ENCODE measurements at places on chromosomes 13 and 19. TPM values are rescaled to one million over a fixed set of nuclear protein-coding genes. Genes with fewer than 3 reads are reported as not detected.

GRCh38 chr13:31495336-31495735 lies 244.0 kb upstream of the RXFP2 start:
- DNase-seq: no peak

DNA sequence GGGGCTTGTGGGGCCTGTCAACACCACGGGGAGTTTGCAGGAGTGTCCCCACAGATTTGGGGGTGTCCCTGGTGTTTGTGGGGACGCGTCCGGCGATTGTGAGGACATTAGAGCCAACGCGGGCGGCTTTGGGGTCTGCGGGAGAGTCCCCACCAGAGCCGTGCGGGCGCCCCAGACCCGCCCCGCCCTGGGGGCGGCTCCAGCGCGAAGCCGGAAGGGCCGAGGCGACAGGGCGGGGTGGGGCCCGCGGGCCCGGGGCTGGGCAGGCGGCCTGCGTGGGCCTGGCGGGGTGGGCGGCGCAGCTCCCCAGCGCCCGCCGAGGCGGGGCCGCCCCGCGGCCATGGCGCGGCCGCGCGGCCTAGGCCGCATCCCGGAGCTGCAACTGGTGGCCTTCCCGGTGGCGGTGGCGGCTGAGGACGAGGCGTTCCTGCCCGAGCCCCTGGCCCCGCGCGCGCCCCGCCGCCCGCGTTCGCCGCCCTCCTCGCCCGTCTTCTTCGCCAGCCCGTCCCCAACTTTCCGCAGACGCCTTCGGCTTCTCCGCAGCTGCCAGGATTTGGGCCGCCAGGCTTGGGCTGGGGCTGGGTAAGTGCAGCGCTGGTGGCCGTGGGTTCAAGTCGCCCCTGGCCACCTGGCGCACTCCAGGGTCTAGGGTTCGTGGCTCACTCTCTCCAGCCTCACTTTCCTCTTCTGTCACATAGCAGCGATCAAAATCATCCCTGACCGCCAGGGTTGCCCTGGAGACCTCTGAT lies 10.3 kb downstream of the PDE4A start:
- DNase-seq: no peak

DNA sequence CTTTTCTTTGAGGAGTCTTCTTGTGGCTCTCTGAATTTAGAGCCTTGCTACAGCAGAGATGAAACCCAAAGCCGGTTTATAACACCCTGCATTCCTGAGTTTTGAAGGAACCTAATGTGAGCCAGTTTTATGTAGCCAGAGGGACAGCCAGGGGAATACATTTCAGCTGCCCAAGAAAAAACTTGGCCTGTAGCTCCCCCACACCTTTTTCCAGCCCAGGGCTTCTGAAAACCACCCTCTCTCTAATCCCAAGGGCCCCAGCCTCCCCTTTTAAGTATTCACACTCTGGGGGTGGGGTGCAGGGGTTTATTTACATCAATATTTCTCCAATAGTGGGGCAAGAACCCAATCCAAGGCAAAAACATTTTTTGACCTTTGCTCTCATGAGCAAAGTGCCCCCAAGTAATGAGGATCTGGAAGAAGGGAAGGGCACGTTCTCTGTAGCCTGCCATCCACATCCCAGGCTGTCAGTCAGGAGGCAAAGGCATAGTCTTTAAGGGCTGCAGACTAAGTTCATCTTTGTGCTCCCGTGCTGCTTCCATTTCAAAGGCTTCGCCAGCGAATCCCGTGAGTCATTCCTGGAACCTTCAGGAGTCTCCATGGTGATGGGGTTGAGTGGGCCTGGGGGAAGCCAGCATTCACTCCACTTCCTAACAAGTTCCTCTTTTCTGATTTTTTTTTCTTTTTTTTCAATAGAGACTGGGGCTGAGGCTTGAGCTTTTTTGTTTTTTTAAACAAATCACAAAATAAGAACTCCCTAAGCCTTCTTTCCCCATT lies 33.2 kb upstream of the MEDAG start:
- DNase-seq: no peak

- DNase-seq: no peak
Observed at GRCh38 chr13:111295886-111296285, 24.6 kb upstream of the TEX29 start.

GRCh38 chr19:33389421-33390100 lies 16.1 kb downstream of the CEBPG start:
- DNase-seq: no peak

- no peak for DNase-seq
Observed at GRCh38 chr19:17255150-17255621, 9.4 kb downstream of the USHBP1 start.

DNA sequence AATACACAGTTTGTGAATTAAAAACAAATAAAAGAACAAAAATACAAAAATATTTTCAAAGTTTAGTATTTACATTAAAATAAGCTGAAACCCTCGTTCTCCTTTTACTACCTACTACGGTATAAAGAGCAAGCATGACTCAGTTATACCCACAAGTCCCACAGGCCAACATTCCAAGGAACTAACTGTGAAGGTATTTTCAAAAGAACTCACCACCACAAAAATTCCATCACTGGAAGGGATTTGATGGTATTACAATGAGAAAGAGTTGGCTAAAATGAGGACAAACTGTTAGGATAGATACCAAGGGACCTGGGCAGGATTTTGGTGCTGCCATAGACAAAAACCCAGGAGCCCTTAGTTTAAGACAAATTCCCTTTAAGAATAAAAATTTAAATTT lies 122.7 kb downstream of the TBC1D4 start:
- no peak for DNase-seq

- no peak for DNase-seq
Observed at GRCh38 chr13:75432811-75433244, 49.1 kb downstream of the TBC1D4 start.

DNA sequence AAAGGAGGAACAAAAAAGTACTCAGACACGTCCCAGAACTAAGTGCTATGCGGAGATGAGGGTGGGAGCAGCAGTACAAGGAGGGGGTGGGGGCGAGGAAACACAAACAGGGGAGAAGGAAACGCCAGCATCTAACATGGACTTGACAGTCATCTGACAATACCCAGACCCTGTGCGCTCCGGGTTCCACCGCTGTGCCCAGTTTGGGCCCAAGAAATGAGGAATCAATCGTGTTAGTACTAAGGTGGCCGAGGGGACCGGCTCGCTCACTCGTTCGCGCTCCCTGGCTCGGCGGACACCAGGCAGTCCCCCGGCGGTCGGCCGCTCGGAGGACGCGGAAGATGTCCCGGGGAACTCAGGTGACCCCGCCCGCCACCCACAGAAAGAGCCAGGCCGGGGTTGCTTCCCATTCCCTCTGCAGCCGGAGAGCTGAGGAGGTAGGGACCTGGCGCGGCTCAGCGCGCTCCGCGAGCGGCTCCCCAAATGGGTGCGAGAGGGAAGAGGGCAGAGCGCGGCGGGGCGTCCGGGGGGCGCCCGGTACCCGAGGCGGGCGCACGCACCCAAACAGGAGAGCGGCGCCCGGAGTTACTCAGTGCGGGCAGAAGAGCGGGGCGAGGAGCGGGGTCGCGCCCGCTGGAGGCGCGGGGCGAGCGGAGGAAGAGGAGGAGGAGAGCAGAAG lies 616 bp downstream of the TSHZ3 start:
- DNase-seq: no peak

- no peak for DNase-seq
Observed at GRCh38 chr19:17542793-17543582, 12.5 kb upstream of the COLGALT1 start.

- DNase-seq: no peak
Observed at GRCh38 chr13:98976338-98976737, 1.5 kb downstream of the DOCK9 start.

GRCh38 chr13:78662467-78662866 lies 3.5 kb upstream of the OBI1 start:
- DNase-seq: no peak

DNA sequence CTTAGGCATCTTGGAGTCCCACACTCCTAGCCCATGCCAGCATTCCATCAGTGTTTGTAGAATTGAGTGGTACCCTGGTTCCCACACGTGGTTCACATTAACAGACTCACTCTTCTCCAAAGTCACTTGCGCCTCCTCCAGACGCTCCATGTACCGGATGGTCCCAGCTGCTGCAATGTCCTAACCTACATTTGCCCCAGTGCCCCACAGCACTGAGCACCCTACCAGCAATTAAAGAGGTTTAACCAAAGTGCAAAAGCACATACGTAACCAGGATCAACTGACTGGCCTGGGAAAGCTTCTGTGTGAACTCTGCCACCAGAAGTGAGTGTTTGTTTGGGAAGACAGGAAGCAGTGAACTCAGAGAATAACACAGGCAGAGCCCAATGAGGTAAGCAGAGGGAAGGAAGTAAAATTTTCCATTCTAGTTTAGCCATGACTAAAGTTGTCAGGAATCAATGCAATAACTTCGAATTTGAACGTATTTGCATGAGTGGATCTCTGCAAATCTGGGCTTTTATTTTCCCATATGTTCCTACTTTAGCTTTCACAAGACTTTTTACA lies 7.3 kb upstream of the MEDAG start:
- no peak for DNase-seq

DNA sequence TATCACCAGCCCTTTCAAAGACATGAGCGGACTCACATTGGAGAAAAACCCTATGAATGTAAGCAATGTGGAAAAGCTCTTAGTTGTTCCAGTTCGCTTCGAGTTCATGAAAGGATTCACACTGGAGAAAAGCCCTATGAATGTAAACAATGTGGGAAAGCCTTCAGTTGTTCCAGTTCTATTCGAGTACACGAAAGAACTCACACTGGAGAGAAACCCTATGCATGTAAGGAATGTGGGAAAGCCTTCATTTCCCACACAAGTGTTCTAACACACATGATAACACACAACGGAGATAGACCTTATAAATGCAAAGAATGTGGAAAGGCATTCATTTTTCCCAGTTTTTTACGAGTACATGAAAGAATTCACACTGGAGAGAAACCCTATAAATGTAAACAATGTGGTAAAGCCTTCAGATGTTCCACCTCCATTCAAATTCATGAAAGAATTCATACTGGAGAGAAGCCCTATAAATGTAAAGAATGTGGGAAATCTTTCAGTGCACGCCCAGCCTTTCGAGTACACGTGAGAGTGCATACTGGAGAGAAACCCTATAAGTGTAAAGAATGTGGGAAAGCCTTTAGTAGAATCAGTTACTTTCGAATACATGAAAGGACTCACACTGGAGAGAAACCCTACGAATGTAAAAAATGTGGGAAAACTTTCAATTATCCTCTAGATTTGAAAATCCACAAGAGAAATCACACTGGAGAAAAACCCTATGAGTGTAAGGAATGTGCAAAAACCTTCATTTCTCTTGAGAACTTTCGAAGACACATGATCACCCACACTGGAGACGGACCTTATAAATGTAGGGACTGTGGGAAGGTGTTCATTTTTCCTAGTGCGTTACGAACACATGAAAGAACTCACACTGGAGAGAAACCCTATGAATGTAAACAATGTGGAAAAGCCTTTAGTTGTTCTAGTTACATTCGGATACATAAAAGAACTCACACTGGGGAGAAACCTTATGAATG lies 17.6 kb downstream of the ZNF791 start:
- DNase-seq: no peak

GRCh38 chr13:98495627-98496478 lies 81.1 kb downstream of the STK24 start:
- DNase-seq: no peak

DNA sequence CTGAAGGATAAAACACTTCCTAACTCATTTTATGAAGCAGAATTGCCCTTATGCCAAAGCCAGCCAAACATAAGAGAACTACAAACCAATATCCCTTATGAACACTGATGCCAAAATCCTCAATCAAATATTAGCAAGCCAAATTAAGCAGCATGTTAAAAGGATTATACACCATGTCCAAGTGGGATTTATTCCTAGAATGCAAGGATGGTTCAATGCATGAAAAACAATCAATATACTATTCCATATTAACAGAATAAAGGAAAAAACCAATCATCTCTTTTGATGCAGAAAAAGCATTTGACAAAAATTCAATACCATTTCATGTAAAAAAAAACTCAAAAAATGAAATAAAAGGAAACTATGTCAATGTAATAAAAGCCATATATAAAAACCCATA lies 10.9 kb downstream of the ZNF792 start:
- no peak for DNase-seq

DNA sequence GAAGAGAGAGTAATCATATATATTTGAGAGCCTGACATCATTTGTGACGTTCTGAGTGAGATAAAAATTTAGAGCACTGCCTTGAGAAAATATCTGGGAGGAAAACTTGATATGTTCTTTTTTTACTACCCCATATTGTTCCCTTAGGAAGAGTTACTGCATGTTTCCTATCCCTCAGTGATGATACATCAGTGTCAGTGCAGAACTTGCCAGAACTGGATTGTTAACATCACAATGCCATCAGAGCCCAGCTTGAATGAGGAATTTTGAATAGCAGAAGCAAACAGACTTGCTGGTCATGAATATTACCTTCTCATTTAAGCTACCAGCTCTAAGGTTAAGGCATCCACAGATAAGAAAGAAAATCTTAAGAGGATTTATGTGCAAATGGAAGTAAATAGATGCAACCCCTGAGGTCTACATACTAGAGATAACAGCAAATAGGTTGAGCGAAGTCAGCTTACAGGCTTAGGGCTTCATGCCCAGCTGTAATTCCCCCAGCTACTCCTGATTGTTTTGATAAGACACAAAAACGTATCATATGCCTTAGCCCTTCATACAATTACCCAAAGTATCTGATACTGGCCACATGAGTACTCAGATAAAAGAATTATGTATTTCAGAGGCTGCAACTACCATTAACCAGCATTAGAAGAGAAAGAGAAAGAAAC lies 313.7 kb upstream of the ATXN8OS start:
- no peak for DNase-seq

DNA sequence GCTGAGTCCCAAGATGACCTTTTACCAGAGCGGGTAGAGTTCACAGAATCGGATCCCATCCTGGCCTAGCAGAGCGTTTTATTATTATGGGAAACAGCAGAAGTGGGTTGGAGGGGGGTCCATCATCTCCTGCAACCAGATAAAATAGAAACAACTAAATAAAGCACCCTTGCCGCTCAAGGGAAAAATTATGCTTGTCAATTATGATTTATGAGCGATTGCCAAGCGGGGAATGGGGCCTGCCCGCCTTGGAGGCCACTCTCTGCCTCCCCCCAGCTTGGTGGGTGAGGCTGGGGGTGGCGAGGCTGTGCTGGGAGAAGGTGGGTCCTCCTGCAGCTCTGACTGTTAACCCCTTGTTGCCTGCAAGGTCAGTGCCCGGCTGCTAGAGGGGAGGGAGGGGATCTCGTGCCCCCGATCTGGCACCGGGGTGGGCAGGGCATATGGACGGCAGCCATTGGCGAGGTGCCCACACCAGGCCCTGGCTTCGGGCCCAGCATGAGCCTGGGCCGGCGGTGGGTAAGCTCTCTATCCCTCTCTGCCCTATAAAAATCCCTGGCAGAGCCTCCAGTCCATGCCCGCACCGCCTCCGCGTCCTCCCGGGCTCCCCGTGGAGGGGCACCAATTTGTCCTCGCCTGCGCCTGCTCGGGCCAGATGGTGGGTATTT lies 129.1 kb downstream of the URI1 start:
- DNase-seq: no peak

- no peak for DNase-seq
Observed at GRCh38 chr19:15291089-15291488, 41.2 kb downstream of the BRD4 start.

PRODH2 gene
- total RNA-seq: not detected

SIRT6 gene
- 23.9 TPM for total RNA-seq

POLRMT gene
- 56.4 TPM for total RNA-seq

PSG6 gene
- not detected for total RNA-seq

ATP8B3 gene
- 1.3 TPM for total RNA-seq

RNF225 gene
- total RNA-seq: 1.8 TPM
